ENCODE measurements at places on chromosomes 13 and 19.

GRCh38 chr19:38634757-38635482 lies 12.5 kb upstream of the ACTN4 start:
- no peak for DNase-seq

- DNase-seq, result no peak
Observed at GRCh38 chr13:51562011-51562671, 22.1 kb upstream of the WDFY2 start.

GRCh38 chr13:112734696-112735547 lies 45.1 kb downstream of the ATP11A start:
- no peak for DNase-seq

GRCh38 chr13:84670245-84670644 lies 788.0 kb upstream of the SLITRK1 start:
- no peak for DNase-seq

DNA sequence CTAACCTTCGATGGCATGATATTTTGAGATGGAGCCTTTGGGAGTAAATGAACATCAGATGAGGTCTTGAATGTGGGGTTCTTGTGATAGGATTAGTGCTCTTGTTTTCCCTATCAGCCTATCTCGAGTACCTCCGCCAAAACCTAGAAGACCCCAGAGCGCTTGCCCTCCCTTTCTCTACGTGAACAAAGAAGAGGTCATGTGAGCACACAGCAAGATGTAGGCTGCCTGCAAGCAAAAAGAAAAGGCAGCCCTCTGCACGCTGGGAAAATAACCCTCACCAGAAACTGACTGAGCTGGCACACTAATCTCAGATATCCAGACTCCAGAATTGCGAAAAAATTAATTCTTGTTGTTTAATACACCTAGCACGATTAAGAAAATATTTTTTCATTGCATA lies 799.8 kb upstream of the SLC10A2 start:
- DNase-seq, result no peak

DNA sequence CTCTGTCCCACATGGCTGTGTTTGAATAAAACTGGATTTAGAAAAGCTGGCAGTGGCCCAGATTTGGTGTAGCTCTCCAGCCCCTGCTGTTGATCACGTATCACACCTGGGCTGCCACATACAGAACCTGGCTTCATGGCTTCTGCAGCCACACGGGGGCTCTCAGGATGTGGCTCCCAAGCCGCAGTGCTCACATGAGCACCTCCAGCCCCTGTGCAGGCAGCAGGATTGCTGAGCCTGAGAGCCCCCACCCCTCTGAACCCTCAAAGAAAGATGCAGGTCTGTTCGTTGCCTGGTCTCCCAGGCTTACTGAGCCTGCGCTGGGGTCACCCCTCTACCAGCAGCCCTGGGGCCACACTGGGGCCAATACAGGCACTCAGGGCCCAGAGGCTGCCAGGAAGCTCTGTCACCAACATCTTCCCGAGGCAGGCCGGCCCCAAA lies 2.7 kb downstream of the PLEKHF1 start:
- DNase-seq, result no peak

- DNase-seq, result no peak
Observed at GRCh38 chr19:45876411-45877197, 9.3 kb downstream of the IRF2BP1 start.

DNA sequence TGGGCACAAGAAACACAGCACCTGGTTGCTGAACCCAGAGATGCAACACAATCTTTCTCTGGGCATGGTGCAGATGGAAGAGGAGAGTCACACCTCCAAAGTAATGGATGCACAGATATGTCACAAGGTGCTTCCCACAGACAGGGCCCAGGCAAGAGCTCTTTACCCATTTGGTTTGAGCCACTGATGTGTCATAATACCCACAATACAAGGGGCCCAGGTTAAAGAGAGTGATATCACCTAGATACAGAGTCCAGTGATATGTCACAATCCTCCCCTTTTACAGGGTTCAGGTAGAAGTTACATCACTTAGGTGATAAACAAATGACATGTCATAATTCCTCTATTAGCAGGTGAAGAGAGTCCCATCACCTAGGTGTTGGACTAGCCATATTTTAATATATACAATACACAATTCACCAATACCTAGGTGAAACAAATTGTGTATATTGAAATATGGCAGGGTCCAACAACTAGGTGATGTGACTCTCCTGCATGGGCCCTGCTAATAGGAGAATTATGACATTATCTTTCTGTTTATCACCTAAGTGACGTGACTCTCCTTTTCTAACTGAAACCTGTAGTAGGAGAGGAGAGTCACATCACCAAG lies 5.6 kb upstream of the ZNF43 start:
- DNase-seq, result no peak

DNA sequence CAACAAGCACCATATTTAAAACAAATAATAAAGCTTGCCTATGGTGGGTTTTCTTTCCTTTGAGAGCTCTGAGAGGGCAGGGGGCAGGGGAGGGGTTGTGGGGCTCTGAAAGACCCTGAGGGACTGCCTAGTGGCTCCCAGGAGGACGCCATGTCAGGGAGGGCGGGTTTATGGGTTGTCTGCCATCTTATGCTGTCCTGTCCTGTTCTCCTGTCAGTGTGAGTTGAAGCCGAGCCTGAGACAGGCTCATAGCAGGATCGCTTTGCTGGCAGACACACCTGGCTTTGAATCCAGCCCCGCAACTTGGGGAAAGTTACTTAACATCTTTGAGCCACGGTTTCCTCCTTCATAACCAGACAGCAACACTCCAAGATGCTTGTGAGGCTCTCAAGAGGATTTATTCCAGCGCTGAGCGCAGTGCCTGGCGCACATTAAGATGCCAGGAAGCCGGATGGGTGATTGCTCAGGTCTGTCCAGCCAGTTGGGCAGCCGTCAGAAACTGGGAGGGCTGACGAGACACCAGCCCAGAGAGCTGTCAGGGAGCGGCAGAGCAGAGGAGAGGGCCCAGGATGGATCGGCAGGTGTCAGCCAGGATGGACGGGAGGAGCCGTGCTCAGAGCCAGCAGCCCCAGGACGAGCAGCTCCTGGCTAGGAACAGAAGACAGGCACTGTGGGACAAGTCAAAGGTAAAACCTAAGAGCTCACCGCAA lies 36.8 kb upstream of the C1QTNF9 start:
- no peak for DNase-seq

DNA sequence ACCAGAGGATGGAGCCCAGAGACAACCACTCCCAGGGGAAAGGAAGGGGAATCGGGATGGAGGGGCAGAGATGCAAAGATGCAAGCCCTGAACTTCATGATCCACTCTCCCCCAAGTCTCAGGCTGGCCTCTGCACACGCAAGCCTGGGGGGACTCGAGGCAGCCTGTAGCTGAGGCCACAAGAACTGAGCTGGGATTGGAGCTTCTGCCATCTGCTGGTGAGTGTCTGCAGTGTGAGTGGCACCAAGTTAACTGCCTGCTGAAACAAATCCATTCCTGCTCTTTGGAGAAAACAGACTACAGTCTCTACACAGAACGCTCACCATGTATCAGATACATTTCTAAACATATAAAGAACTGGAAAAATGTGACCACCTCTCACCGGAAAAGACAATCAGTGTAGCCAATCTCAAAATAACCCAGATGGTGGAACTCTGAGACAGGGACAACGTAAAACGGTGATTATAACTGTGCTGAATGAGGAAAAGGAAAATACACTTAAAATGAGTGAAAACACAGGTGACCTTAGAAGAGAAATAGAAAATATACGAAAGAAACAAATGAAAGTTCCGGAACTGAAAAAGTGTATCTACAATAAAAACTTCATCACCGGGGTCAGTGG lies 62.1 kb downstream of the KLF2 start:
- no peak for DNase-seq

DNA sequence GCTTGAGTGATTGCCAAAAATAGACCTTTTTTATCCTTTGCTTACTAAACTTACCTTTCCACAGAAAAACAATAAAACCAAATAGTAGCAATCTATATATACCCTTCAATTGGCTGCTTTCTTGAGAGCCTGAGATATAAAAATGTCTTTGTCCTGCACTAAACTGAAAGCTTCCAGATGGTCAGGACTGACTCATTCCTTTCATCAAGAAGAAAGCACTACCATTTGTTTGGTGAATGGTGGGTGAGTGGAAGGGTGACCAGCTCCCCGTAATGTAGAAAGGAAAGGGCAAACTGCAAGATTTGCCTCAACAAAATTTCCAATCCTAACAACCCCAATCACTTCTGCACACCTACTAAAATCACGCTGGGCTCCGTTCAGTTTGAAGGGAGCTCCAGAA lies 67.8 kb downstream of the SACS start:
- DNase-seq, result no peak

DNA sequence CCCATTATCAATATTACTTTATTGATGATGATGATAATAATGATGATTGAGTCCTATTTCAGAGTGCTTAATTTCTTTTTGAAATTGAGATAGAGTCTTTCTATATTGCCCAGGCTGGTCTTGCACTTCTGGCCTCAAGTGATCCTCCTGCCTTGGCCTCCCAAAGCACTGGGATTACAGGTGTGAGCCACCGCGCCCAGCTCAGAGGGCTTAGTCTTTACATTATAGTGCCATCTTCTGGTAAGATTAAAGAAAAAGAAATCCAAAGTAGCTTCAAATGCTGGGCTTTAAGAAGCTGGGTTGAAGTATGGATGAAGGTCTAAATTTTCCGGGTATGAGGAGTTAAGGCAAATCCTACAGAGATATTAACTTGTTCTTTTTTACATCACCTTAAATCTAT lies 3.4 kb upstream of the ZNF333 start:
- no peak for DNase-seq

GRCh38 chr13:39054112-39054511 lies 15.9 kb downstream of the NHLRC3 start:
- no peak for DNase-seq

DNA sequence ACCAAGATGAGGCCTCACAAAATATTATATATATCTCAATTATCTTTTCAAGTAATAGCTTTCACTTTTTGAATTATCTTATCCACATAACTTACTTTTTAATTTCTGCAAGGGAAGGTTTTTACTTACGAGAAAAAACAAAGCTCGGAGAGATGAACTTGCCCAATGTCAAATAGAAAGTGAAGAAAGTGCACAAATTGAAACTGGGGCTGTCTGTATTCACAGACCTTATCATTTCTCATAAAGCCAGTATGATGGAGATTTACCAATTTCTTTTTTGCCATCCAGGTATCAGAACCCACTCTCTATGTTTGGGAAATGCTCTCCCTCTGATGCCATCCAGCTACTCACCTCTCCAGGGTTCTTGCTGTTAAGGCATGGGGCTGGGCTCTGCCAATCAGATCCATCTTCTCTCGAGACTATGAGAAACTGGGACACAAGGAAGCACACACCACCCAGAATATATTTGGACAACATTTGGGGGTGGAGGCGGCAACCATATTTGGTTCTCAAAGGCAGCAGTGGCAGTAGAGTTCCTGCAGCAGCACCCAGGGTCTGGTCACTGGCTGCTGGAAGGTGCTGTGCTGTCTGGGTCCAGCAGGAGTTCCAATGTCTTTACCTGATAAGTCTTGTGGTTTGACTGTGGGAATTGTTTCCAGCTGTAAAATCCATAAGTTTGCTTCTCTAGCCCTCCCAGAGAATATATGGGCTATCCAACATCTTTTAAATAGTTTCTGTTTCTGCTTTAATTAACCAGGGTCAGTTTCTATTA lies 45.8 kb upstream of the SCEL start:
- DNase-seq, result no peak

DNA sequence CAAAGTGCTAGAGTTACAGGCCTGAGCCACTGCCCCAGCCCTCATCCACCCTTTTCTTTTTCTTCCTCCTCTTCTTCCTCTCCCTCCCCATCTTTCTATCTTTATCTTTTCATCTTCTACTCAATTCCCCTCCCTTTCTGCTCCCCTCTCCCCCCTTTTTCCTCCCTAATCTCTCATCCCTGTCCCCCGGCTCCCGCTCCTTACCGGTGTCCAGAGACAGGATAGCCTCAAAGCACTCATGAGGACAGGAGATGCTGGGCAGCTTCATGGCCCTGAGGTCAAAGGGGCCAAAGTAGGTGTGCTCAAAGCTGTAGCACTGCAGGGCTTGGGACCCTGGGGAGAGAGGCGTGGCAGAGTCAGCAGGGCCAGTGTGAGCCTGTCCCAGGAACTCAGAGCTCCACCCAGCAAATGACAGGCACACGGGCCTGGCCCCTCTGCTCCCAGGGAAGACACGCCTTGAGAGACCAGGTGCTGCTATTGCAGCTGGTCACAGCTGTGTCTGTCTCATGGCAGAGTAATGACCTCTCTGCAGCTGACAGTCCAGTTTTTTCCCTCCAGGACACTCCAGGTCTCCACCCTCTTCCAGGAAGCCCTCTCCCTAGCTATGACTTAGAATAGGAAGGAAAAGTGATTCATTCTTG lies 2.6 kb downstream of the LYPD5 start:
- no peak for DNase-seq

Data from cortex of kidney (tissue), 1 donor.